HCT116 (cell line): ENCODE measurements at places on chromosomes 3 and 15. TPM values are rescaled to one million over a fixed set of nuclear protein-coding genes. Genes with fewer than 3 reads are reported as not detected.

The RUBCN gene
- total RNA-seq: 21.4 TPM

The CIDEC gene
- not detected for total RNA-seq

The ENTPD3 gene
- total RNA-seq: not detected

The TLNRD1 gene
- 22.5 TPM for total RNA-seq

The CSPG5 gene
- 3.8 TPM for total RNA-seq
